NCI-H510A (cell line): ENCODE measurements at places on chromosomes 4 and X.
A peak's percentile ranks its signal among the peaks of the same experiment; 100 is the strongest.

GRCh38 chr4:122364700-122365404 is 14.0 kb upstream of the ADAD1 start:
- peak; percentile 58 for DNase-seq

DNA sequence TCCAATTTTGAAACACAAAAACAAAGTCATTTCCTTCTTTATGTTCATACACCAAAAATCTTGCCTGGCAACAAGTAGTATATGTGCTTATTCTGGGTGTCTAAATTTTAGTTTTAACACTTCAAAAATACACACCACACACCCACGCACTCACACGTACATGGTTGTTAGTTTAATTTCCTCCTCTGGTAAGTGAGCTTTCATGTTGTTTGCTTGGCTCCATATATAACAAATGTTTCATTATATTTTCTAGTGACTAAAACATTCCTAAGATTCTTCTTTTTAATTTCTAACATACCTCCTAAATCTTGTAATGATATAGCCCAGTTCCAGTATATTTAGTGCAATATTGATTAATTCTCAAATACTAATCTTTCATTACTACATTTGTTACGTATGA is 80.9 kb downstream of the PRDM5 start:
- no peak for DNase-seq

- DNase-seq, result no peak
Observed at GRCh38 chr4:106034220-106034619, 138.9 kb downstream of the NPNT start.

- no peak for DNase-seq
Observed at GRCh38 chrX:74291577-74291963, 12.4 kb upstream of the ZCCHC13 start.

- no peak for DNase-seq
Observed at GRCh38 chrX:4850312-4850711, 1136.9 kb upstream of the PRKX start.
